ENCODE measurements at places on chromosomes 16 and 17. TPM values are rescaled to one million over a fixed set of nuclear protein-coding genes. Genes with fewer than 3 reads are reported as not detected.

The PRKCA gene
- 6.6 TPM for total RNA-seq

GRCh38 chr17:55661963-55662834, 60.5 kb downstream of the TMEM100 start:
- H3K27me3 ChIP-seq, result no peaks in the 10 kb centered on the region
- no peak overlapping the region for H3K4me3 ChIP-seq
- H3K4me1 ChIP-seq, result no peaks in the 10 kb centered on the region

DNA sequence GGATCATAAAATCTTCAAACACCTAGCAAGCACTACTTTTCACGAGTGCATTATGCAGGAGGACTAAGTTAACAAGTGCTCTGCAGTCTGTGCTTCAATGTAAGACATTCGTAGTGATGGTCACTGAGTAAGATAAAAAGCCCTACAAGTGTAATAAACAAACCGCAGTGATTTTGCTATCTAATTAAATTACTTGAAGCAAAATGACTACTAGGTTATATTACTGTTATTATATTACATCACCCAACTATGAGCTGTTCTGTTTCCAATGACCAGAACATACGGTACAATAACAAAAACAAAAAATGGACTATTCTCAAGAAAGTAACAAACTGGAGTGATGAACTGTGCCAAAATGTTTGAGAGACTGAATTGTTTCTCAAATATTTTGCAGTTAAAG, 11.2 kb downstream of the KLHL10 start:
- H3K4me3 ChIP-seq, result no peak overlapping the region
- DNase-seq, result no peak
- no peaks in the 10 kb centered on the region for H3K27me3 ChIP-seq

DNA sequence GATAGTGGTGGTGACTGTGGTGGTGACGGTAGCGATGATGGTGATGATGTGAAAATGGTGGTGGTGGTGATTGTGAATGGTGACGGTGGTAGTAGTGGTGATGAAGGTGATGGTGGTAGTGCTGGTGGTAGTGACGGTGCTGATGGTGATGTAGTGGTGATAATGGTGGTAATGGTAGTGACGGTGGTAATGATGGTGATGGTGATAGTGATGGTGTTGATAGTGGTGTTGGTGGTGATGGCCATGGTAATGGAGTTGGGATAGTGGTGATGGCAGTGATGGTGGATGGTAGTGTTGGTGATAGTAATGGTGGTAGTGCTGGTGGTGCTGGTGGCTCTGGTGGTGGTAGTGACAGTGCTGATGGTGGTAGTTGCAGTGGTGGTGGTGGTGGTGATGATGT, 14.7 kb upstream of the RBFOX1 start:
- no peaks in the 10 kb centered on the region for H3K4me1 ChIP-seq
- H3K27me3 ChIP-seq, result no peaks in the 10 kb centered on the region
- no peak for DNase-seq
- no peak overlapping the region for H3K27ac ChIP-seq
- H3K36me3 ChIP-seq, result no peaks in the 10 kb centered on the region

DNA sequence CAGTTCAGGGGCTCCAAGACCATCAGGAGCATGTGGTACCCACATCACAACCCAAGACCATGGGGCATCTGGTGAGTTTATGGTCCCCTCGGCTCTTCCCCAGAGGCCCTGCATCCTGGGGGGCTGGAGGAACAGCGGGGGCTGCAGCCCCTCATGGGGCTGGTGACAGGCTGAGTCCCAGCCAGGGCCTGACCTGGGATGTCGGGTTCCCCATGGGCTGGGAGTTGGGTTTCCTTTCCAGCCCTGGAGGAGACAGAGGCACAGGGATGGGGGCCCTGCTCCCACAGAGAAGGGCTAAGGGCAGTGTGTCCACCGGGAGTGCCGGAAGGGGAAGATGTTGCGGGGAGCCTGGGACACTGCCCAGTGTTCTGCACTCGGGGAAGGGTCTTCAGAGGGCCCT, 82.4 kb downstream of the GOSR1 start:
- no peak overlapping the region for H3K27ac ChIP-seq
- no peaks in the 10 kb centered on the region for H3K27me3 ChIP-seq
- no peak overlapping the region for H3K4me3 ChIP-seq

DNA sequence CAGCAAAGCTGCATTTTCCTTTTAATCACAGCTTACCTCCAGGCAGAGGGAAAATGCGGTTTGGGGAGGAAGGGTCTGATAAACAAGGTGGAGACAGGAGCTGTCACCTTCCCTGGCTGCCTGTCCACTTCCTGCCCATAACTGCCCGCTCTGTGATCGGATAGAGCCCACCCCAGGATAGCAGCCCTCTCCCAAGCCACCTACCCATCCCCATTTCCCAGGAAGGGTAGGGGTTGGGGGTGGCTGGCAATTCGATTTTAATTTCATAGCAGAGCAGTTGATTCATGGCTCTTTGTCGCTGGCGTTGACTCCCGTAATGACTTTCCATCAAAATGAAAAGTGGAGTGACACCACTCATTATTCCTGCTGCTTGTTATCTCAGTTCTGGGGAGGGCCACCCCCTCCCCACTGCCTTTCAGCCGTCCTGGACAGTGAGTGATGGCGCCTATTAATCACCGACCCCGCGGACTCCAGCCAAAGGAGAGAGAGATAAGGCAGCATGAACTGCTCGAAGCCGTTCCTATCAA, 11.2 kb downstream of the CDK5RAP3 start:
- H3K36me3 ChIP-seq, result peaks cover 32% of the 10 kb centered on the region
- H3K4me3 ChIP-seq, result no peak overlapping the region
- no peak for DNase-seq
- no peaks in the 10 kb centered on the region for H3K27me3 ChIP-seq

- H3K4me3 ChIP-seq, result no peak overlapping the region
- DNase-seq, result no peak
- H3K27me3 ChIP-seq, result no peaks in the 10 kb centered on the region
- H3K36me3 ChIP-seq, result no peaks in the 10 kb centered on the region
- H3K27ac ChIP-seq, result no peak overlapping the region
These were observed 1.5 kb downstream of the FGF11 start for GRCh38 chr17:7440834-7441195.

The YPEL2 gene
- 26.7 TPM for total RNA-seq

GRCh38 chr17:48563385-48563838, 14.7 kb downstream of the HOXB4 start:
- no peaks in the 10 kb centered on the region for H3K36me3 ChIP-seq
- H3K27me3 ChIP-seq, result peaks cover 23% of the 10 kb centered on the region
- H3K4me1 ChIP-seq, result peaks cover 17% of the 10 kb centered on the region
- H3K4me3 ChIP-seq, result no peak overlapping the region
- H3K27ac ChIP-seq, result no peak overlapping the region

DNA sequence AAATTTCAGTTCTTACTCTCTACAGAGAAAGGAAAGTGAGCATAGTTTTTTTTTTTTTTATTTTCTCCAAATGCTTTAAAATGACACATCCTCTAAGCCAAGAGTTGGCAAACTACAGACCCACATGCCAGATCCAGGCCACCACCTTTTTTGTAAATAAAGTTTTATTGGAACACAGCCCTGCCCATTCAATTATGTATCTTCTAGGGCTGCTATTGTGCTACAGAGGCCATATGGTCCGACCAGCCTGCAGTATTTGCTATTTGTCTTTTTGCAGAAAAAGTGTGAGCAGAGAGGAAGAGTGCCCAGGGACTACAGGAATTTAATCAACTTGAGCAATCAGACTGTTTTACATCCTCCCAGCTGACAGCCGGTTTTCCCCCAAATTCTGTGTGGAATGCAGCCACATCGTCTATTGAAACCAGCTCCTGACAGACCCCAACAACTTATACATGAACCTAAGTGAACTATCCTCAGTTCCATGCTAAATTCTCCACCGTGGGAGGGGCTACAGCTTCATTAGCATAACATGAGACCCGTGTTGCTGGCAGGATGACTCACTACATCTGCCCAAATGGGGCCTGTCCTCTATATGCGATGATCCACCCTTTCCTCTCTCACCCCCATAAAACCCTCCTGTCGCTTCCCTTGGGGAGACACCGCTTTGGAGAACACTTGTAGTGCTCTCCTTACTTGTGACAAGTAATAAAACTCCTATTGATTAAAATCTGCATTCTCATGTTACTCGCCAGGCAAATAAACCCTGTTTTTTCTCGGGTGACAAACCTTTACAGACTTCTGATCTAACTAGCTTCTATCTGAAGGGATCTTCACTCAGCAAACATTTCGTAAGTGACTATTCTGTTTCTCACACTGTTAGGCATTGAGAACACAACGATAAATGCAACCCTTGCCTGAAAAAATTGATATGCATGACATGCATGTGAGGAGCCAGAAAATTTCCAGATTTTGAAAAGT, 149.4 kb upstream of the HS3ST3A1 start:
- H3K27me3 ChIP-seq, result no peaks in the 10 kb centered on the region
- H3K27ac ChIP-seq, result no peak overlapping the region
- no peaks in the 10 kb centered on the region for H3K36me3 ChIP-seq
- no peak for DNase-seq
- no peaks in the 10 kb centered on the region for H3K4me1 ChIP-seq
- no peak overlapping the region for H3K4me3 ChIP-seq

DNA sequence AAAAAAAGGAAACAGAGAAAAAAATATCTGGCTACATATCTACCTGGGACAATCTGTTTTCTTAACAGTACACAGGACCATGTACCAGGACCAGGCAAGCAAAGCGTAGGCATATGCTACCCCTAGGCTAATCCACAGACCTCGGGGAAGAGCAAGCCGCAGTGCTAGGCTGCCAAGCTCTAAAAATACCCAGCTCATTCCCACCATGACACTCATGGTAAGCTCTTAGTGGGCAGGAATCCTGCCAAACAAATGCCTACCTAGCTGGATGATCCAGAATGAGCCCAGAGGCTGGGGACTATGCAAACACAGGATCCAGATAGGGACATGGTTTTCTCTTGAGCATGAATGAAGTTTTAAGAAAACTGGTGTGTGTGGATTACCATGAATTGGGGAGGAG, 95.6 kb downstream of the GRIN2A start:
- peaks cover 2% of the 10 kb centered on the region for H3K4me1 ChIP-seq
- no peak overlapping the region for H3K4me3 ChIP-seq
- no peak overlapping the region for H3K27ac ChIP-seq
- H3K36me3 ChIP-seq, result no peaks in the 10 kb centered on the region

DNA sequence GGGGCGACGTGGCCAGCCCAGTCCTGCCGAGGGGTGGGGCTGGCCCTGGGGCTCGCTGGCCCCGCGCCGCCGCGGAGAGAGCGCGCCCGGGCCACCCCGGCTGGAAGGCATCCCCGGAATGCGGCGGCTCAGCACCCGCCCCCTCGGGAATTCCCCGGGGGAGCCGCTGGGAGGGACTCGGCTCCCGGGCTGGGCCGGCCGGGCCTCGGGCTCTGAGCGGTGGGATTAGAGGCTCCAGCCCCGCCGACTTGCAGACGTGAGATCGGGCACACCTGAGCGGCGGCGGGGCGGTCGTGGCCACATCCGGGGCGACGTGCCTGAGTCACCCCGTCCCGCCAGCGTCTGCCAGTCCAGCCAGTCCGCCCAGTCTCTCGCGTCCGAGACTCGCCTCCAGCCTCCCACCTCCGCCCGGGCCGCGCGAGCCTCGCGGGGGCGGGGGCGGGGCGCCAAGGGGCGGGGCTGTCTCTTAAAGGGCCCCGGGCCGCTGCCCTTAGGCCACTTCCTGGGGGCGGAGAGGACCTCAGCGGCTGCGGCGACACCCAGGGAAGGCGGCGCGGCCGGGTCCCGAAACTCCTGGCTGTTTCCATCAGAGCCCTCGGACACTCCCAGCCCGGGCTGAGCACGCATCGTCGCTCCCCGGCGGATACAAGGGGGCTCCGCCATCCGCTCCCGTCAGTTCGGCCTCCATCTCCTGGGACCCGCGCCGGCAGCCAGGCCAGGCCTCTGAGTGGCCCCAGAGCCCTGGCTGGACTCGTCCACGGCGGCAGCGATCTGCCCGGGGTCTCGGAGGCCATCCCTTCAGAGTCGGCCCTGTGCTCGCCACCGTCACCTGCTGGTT, at the start of gene KCTD11:
Gene KCTD11, plus strand, starts transcription at position 498 of the 838 bp plus-strand sequence.
- H3K4me1 ChIP-seq, result peaks cover 66% of the 10 kb centered on the region
- H3K27ac ChIP-seq, result peak within 1 kb of the TSS; percentile 97
- H3K4me3 ChIP-seq, result peak within 1 kb of the TSS; percentile 59
- H3K36me3 ChIP-seq, result no peaks in the 10 kb centered on the region
- no peaks in the 10 kb centered on the region for H3K27me3 ChIP-seq
- DNase-seq, result peak; percentile 96

- no peak overlapping the region for H3K4me3 ChIP-seq
- DNase-seq, result no peak
- H3K4me1 ChIP-seq, result no peaks in the 10 kb centered on the region
- H3K27me3 ChIP-seq, result no peaks in the 10 kb centered on the region
- H3K36me3 ChIP-seq, result no peaks in the 10 kb centered on the region
These were observed 460.4 kb upstream of the EEF2KMT start for GRCh38 chr16:5557966-5558365.

- no peaks in the 10 kb centered on the region for H3K4me1 ChIP-seq
- no peak for DNase-seq
These were observed 503.9 kb downstream of the CDH11 start for GRCh38 chr16:64617836-64618476.

The AMFR gene
- 87.7 TPM for total RNA-seq

The TMEM238L gene
- not detected for total RNA-seq

DNA sequence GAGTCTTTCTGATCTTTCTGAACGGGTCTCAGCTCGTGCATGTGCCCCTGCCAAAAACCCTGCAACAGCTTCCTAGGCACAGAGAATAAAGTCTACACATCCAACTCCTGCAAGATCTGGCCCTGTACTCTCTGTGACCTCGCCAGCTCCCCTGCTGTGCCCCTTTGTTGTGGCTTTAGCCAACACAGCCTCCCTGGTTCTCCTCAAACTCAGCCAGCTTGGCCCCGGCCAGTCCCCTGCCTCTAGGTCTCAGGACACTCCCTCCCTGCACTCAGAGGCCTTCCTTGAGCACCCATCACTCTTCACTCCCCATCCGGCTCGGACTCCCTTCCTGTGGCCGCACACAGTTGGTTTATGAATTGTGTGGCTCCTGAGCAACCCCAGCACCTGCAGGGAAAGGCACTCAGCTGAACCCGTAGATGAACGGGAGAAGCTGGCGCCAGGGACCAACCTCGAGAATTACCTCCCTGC, 1.4 kb downstream of the CEP131 start:
- no peak overlapping the region for H3K4me3 ChIP-seq
- peaks cover 23% of the 10 kb centered on the region for H3K4me1 ChIP-seq
- no peaks in the 10 kb centered on the region for H3K36me3 ChIP-seq
- no peak overlapping the region for H3K27ac ChIP-seq
- no peaks in the 10 kb centered on the region for H3K27me3 ChIP-seq

The TM4SF5 gene
- 2.0 TPM for total RNA-seq

The PIRT gene
- total RNA-seq, result 0.78 TPM

GRCh38 chr16:85494315-85494714, 118.8 kb upstream of the GSE1 start:
- DNase-seq, result no peak
- no peak overlapping the region for H3K4me3 ChIP-seq
- no peaks in the 10 kb centered on the region for H3K27me3 ChIP-seq

GRCh38 chr17:57911834-57912673, 43.2 kb downstream of the CUEDC1 start:
- H3K4me1 ChIP-seq, result peaks cover 60% of the 10 kb centered on the region
- H3K27me3 ChIP-seq, result no peaks in the 10 kb centered on the region
- peak; percentile 99 for DNase-seq
- no peaks in the 10 kb centered on the region for H3K36me3 ChIP-seq
- peak overlapping the region; percentile 74 for H3K27ac ChIP-seq

GRCh38 chr17:69733171-69734012, 318.9 kb downstream of the MAP2K6 start:
- no peaks in the 10 kb centered on the region for H3K36me3 ChIP-seq
- H3K27ac ChIP-seq, result no peak overlapping the region
- no peak for DNase-seq

The HSPB9 gene
- total RNA-seq, result not detected

Measured in body of pancreas (tissue), 4 donors.